ENCODE measurements at places on chromosomes 4 and X.

GRCh38 chr4:146930673-146931072 is 15.0 kb downstream of the TTC29 start:
- DNase-seq, result no peak

DNA sequence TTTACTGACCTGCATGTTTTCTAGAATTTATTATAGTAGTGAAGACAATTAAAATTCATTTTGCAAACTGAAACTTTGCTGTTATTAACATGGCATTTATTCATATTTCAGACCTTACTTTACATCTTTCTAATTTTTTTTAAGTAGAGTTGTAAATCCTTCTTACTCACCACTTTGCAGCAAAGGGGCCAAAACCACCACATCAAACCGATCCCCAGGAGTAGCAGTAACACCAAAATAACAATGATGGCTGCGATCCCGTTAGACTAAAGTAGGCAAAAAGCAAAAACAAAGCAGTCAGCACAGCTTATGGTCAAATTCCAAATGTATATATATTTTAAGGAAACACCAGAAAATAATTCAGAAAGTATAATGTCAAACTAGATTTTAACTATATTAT is 64.7 kb downstream of the ANTXR2 start:
- DNase-seq, result no peak

DNA sequence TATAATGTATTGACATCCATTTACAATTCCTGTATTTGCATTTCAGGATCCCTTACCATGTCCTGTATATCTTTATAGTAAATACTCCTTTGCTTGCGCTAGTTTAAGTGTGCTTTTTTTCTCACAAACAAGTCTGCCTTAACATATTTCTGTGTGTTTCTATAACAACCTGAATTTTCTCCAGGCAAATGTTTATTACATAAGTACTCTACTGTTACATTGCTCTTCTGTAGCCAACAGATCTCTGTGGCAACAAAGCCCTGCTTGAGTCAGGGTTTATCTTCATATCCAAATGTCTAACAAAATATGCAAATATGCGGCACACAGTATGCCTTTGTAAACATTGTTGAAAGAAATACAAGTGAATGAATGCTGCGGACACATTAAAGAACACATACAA is 625.5 kb downstream of the TLL1 start:
- no peak for DNase-seq

DNA sequence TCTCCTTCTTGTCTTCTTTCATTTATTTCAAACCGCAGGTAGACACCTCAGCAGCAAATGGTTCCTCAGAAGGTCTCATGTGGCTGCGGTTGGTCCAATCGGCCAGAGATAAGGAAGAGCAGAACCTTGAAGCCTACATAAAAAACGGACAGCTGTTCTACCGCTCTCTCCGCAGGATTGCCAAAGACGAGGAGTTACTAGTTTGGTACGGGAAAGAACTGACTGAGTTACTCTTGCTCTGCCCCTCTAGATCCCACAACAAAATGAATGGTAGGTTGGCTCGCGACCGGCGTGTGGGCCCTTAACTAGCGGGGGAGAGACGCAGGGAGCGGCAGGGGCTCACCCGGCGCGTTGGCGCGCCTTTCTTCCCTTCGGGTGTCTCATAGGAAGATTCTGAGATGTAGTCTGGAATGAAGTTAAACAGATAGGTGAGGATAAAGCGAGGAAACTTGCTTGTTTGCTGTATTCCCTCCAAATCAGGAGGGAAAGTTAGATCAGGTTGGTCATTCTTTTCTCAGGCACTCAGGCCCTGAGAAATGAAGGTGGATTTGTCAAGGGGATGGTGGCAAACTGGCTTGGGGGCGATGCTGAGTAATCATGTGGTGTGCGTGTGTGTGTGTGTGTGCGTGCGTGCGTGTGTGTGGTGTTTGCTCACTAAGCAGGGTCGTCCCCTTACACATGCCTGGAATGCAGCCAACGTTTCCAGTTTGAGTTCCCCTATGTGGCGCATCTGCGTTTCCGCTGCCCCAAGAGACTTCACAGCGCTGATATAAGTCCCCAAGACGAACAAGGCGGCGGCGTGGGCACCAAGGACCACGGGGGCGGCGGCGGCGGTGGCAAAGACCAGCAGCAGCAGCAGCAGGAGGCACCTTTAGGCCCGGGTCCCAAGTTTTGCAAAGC is 4.2 kb downstream of the PRDM8 start:
- no peak for DNase-seq

- no peak for DNase-seq
Measured at GRCh38 chr4:80529026-80529425, 193.5 kb downstream of the CFAP299 start.

GRCh38 chr4:138310498-138310897 is 68.3 kb upstream of the SLC7A11 start:
- DNase-seq, result no peak

GRCh38 chr4:55124322-55125076 is 896 bp downstream of the KDR start:
- no peak for DNase-seq

DNA sequence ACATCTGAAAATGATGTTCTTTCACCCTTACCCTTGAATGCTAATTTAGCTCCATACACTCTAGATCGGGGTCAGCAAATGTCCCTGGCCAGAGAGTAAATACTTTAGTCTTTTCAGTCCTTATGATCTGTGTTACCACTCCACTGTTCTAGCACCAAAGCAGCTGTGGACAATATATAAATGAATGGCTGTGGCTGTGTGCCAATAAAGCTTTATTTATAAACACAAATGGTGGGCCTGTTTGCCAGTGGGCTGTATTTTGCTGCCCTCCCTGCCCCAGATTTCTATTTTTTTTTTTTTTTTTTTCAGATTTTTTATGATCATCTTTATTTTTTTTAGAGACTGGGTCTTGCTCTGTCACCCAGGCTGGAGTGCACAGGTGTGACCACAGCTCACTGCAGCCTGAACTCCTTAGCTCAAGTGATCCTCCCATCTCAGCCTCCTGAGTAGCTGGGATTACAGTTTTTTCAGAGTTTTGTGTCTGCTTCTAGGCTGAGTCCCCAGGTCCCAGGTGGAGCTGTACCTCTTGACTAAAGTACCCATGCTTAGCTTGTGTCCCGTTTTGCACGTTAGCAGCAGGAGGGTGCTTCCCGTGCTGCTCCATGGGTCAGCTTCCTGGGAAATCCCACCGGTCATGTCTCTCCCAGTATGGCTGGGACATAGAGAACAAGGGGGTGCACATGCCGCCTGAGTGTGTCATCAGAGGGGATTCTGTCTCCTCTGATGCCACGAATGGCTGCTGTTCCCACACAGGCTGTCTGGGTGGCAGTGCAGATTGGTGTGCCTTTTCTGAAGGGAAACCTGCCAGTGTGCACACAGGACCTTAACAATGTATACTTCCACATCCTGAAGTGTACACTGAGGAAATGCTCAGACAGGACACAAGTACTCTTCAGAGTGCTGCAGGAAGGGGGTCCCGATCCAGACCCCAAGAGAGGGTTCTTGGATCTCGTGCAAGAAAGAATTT is 16.0 kb upstream of the GRPEL1 start:
- DNase-seq, result no peak

DNA sequence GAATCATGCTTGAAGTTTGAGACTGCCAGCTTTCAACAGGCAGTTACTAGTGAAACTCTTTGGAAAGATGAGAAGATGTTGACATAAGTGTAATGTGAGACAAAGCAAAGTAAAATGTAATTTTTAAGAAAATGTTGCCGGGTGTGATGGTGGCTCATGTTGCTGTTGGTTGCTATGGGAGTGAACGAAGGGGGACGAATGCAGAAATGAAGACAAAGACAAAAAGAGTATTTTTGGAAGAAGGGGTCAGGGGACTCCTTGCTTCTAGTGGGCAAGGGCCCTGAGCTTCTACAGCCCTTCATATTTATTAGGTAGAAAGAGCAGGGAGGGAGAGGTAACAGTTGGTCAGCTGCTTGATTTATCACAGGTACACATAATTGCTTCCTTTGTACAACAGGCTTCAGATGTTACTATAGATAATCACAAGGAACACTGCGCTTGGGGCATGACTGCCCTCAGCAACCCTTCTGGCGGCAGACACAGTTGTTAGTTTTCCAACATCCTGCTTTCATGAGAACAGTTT is 11.9 kb upstream of the UGDH start:
- no peak for DNase-seq

- no peak for DNase-seq
Measured at GRCh38 chr4:62627671-62628070, 1427.5 kb downstream of the ADGRL3 start.

DNA sequence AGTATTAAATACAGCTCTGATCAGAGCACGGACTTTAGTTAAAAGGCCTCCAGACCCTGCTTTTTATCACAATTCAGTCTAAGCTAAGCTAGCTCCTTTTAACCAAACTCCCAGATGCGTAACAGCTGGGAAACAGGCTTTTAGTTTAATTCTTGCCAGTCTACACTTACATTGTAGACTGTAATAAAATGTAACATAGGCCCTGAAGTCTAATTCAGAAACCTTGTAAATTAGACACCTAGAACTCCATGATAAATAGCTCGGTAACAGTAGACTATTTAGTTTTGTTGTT is 20.1 kb downstream of the FBXO8 start:
- no peak for DNase-seq

- no peak for DNase-seq
Measured at GRCh38 chr4:66575008-66575696, 904.9 kb upstream of the EPHA5 start.

DNA sequence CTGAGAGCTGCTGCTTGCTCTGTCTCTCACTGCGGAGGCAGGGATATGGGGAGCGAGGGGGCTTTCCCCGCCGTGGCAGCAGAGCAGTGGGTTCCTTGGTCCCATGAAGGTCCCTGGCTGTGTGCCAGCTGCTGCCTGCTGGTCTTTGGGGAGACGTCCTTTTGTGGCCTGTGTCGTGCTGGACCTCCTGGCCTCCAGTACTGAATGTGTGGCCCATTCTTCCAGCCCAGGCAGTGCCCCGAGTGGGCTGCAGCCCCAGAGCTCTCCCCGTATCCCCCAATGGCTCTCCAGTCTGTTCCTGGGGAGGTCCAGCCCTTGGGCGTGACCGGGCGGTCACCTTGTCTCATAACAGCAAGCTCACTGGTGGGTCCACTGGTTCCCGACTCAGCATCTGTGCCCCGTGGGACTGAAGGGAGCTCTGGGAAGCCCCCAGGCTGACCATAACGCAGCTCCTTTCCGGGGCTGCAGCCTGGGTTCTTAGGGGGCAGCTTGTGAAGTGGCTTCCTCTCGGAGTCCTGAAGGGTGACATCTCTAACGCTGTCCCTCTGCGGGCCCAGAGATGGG is 115.6 kb downstream of the SMIM20 start:
- no peak for DNase-seq

- no peak for DNase-seq
Measured at GRCh38 chr4:107643021-107643420, 77.0 kb downstream of the PAPSS1 start.

DNA sequence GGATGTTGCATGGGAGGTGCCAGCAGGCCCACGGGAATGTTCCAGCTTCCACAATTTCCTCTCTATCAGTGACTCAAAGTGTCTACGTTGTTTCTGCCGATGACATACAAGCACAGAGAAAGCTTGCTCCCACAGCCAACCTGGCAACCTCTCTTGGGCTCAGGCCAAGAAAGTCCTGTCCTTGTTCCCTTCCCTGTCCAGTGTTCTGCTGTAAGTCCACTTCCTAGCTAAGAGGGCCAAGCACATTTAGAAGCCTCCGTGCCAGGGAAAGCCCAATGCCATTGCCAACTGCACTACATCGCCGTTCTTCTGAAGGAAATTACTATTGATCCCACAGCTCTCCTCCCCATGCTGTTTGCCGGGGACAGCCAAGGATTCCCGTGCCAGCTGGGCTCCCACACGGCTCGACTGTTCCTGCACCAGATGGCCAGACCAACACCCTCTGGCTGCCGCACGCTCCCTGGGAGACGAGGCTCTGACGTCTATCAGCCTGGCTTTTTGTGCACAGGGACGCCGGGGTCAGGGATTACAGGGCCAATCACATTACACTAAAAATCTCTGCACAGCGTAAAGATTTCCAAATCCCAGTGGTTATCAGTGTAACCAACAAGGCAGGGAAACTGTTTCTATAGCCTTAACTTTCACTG is 284.0 kb downstream of the BCOR start:
- no peak for DNase-seq

DNA sequence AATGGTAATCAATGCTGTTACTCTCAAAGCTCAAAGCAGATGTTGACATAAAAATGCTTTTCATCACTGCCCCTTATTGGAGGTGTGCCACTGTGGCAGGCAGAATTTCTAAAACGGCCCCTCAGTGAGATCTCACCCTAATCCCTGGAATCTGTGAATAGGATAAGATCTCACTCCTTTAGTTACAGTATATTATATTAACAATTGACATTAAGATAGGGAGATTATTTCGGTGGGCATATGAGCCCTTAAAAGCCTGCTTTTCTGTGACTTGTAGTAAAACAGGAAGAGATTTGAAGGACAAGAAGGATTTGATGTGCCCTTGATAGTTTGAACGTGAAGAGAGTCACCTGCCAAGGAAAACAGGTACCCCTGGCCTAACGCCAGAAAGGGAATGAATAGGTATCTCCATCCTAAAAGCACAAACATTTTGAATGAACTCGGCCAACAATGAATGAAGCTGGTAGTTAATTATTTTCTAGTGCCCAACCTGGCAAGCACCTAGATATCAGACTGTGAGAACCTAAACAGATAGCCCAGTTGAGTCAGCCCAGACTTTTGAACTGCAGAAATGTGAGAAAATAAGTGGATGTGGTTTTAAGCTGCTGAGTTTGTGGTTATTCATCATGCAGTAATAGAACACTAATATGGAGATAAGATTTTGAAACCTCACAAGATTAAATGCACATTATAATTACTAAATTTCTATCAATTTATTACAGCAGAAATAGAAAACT is 881.6 kb downstream of the PCDH18 start:
- no peak for DNase-seq

DNA sequence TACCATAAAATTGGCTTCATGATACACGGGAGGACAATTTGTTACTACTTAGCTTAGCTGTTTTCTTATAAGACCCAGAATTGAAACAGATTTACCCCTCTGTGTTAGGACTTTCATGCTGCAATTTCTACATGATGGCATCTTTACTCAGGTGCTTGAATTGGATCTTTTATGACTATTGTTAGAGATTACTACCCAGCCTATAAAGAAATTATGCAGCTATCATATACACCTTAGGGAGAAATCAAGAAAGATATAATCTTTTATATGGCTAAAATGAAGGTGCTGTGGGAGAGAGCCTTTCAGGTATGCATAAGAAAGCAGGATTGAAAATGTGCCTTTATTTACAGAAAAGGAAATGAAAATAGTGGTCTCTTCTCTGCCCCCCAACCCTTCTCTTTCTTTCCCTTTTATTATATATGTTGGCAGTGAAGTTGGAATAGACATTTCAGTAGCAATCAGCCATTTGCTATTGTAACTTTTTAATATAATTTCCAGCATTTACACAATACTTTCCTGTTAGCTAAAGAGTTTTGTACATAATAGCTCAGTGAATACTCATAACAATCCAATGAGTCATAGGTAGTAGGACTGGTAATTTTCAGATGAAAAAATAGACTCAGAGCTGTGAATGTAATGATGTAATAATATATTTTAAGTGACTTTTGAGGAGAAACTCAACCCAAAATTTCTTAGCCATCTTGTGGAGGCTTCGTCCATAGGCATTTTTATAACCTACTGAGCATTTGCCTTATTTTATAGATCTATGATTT is 311.8 kb downstream of the ADGRL3 start:
- DNase-seq, result no peak

- DNase-seq, result no peak
Measured at GRCh38 chrX:37684973-37685372, 618 bp upstream of the XK start.

- DNase-seq, result no peak
Measured at GRCh38 chr4:2341911-2342652, 76.4 kb downstream of the ZFYVE28 start.

- no peak for DNase-seq
Measured at GRCh38 chr4:139053909-139054308, 38.3 kb downstream of the NOCT start.

GRCh38 chr4:161320377-161320776 is 843.4 kb downstream of the FSTL5 start:
- no peak for DNase-seq

All from stimulated activated CD8-positive, alpha-beta memory T cell treated with anti-CD3 and anti-CD28 coated beads, Interleukin-7, amount 100 ng/mL, for 24 hours (primary cell).